Stimulated activated CD4-positive, alpha-beta T cell treated with anti-CD3 and anti-CD28 coated beads, Interleukin-1b, Interleukin-23, amount 100 ng/mL, for 24 hours (primary cell): ENCODE measurements at places on chromosomes 7 and 10.
A peak's percentile ranks its signal among the peaks of the same experiment; 100 is the strongest.

- DNase-seq: peak; percentile 32
Measured at GRCh38 chr7:106793015-106793975, 71.8 kb upstream of the PIK3CG start.

- no peak for DNase-seq
Measured at GRCh38 chr10:75304741-75305390, 69.1 kb upstream of the COMTD1 start.

DNA sequence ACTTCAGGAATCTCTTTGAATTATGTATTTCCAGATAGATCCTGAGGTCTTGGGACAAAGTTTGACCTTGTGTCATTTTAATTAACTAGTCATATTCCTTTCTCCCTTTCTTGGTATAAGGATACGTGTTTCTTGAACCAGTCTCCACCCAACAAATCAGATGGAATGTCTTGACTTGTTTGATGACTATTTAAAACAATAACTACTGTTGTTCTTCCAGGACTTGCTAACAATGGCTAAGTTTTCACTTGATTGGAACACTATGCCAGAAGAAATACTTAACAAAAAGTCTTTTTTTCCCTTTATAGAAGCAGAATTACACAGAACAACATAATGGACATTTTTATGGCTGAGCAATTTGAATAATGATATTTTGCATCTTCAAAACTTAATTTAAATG is 43.0 kb upstream of the WIPF3 start:
- no peak for DNase-seq

DNA sequence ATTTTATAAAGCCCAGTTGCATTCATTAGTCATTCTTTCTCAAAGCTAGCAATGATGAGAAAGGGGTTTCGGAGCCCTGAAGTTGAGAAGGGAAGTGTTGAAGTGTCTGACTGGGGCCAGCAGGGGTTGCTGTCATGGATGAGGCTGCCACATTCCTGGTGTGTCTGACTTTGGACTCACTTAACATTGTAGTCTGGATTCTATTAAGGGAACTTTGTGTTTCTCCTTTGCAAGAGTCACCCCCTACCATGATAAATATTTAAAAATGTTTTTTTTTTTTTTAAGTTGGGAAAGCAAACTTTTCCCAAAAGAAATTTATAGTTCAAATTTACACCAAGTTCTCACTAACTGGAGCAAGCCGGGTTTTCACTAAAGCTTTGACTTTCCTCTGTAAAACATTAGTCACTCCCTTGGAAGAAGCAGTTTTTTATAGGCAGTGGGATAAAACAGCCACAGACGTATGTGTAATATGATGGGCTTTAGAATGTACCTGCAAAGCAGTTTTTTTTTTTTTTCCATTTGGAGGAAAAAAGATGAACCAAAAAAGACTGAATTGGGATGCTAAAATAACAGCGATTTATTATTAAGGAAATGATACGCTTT is 243.6 kb downstream of the TWIST1 start:
- DNase-seq: no peak

DNA sequence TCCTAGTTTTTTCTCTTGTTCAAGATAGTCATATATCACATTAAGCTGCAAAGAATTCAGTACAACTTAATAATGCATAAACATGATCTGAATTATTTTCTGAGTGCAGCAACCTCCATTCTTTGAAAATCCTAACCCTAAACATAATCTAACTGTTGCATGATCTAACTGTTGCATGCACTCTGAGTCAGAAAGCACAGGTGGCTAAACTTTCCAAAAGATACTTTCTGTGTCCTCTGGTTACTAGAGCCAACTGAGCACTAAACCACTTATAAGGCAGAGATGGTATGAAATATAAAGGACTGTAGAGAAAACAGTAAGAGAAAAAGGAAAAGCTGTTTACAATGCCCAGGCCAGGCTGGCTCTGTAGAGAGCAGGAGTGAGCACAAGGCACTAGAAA is 23.0 kb upstream of the FAM133B start:
- DNase-seq: no peak

DNA sequence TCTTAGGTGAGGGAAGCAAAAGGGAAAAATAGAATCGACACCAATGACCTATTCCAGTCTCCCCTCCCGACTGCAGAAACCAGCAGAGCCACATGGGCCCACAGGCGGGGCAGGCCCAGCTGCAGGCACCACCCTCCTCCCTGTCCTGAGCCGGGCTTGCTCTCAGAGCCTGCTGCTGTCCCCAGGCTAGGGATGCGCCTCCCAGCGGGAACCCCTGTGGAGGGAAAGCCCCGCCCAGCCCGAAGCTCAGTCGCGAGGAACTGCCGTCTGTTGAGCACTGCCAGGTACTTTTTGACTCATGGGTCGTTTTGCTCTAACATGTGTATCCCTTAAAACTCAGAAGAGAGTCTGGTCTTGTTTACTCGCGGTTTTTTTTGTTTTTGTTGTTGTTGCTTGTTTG is 124.5 kb upstream of the RET start:
- DNase-seq: no peak

DNA sequence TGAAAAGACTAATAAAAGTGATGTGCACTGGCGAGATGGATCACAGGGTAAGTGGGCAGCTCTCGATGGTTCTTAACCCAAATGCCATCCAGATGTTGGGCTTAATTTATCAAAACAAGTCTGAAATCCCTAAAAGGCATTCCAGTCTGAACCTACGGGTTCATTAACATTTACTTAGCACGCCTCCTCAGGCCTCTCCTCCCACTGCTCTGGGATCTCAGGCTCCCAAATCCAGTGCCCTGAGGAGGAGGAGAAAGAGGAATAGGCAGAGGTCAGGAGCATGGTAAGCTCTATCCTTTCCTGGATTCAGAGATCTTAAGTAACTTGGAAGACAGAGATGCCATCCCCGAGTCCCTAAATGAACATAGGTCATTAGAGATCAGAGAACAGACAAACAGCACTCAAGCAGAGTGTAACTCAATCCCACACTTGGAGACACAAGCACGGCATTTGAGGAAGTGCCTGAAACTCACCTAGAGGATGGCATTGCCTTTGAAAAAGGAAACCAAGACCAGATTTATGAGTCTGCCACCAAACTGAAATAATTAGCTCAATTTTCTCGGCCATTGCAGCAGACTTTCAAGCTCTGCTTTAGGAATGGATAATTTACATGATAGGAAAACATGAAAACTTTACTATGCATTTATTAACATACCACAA is 140.9 kb downstream of the CXCL12 start:
- no peak for DNase-seq

GRCh38 chr7:145293754-145294153 is 457.9 kb upstream of the TPK1 start:
- no peak for DNase-seq

DNA sequence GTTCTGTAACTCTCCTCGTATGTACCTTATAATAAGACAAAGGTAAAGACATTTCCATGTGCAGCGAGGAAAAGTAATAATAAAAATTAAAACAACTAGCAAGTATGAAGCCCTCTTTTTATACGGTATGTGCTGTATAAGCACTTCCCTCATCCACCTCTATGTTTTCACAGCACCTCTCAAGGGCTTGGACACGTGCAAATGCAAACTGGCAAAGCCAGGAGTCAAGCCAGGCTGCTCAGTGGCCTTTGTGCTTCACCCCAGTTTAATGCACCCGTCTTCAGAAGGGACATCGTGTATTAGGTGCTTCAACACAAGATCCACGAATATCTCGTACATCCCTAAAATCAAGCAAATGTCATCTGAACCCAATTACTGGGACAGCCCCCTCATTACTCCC is 1.3 kb upstream of the DGKI start:
- DNase-seq: no peak

- no peak for DNase-seq
Measured at GRCh38 chr10:36676321-36676720, 449.1 kb upstream of the ANKRD30A start.

- DNase-seq: no peak
Measured at GRCh38 chr7:101968720-101969466, 151.5 kb downstream of the CUX1 start.

- DNase-seq: no peak
Measured at GRCh38 chr10:11551916-11552602, 59.4 kb downstream of the USP6NL start.

- DNase-seq: no peak
Measured at GRCh38 chr7:79930604-79931003, 204.0 kb upstream of the GNAI1 start.

DNA sequence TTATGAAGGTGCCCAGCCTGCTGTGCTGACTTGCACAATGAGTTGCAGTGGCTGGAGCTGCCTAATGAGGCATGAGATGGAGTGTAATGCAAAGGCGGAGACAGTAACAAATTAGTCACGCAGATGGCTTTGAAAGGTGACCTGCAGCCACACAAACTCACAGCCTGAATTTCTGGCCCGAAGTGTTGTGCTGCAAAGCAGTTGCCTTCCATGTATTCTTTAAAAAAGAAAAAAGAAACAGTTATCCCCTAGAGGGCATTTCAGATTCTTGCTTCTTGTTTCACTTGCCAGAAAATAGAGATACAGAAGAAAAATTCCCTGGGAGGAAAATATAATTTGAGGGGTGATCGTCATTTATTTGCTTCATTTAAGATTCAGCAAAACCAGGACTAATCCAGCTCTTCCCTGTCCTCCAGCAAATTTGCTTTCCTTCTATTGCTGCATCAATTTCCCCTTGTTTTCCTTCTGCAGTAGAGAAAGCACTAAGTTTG is 239.9 kb downstream of the ADRA2A start:
- DNase-seq: no peak

DNA sequence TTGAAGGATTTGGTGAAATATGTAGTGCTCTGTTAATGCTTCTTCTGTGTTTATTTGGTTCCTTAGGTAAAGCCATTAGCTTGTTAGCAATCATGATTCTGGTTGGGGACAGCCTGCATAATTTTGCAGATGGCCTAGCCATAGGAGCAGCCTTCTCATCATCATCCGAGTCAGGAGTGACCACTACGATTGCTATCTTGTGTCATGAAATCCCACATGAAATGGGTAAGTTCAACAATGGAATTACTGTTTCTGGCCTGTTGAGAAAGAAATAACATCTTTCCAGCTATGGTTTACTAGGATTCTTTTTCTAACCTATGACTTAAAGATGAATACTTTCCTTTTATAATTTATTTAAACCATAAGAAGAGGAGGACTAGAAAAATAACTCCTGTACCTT is 48.9 kb downstream of the SLC39A12 start:
- DNase-seq: no peak

DNA sequence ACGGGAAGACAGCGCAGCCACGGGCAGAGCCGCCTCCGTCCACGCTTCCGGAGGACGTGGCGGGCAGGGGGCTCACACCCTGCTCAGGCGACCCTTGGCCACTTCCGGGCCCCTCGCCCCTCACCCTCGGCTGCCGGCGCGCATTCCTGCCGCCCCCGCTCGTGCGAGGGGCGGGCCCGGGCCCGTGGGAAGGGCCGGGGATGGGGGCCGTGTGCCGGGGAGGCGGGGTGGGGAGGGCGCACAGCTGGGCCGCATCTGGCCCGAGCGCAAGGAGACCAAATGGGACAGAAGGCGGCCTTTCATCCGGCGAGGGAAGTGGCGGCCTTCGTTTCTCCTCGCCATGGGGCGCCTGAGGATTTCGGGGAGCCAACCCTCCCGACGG is 846 bp upstream of the LFNG start:
- DNase-seq: no peak

DNA sequence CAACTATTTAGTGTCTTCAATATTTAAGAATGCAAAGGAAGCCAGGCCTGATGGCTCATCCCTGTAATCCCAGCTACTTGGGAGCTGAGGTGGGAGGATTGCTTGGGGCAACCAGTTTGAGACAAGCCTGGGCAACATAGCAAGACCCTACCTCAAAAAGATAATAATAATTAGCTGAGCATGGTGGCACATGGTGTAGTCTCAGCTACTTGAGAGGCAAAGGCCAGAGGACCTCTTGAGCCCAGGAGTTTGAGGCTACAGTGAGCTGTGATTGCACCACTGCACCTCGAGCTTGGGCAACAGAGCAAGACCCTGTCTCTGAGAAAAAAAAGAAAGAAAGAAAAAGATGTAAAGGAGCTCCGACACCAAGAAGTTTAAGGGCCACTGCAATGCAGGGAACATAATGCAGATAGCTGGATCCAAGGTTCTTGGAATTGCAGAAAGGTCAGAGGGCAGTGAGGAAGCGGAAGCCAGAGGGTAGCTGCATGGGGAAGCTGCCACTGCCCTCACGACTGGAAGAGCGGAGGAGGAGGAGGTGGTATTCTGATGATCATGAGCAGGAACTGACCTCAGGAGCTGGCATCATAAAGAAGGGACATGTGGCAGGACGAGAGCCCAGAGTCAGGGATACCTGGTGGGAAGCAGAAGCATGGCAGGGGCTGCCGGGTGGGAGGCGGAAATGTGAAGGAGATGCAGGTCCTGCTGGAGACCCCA is 60.2 kb upstream of the PODXL start:
- no peak for DNase-seq

DNA sequence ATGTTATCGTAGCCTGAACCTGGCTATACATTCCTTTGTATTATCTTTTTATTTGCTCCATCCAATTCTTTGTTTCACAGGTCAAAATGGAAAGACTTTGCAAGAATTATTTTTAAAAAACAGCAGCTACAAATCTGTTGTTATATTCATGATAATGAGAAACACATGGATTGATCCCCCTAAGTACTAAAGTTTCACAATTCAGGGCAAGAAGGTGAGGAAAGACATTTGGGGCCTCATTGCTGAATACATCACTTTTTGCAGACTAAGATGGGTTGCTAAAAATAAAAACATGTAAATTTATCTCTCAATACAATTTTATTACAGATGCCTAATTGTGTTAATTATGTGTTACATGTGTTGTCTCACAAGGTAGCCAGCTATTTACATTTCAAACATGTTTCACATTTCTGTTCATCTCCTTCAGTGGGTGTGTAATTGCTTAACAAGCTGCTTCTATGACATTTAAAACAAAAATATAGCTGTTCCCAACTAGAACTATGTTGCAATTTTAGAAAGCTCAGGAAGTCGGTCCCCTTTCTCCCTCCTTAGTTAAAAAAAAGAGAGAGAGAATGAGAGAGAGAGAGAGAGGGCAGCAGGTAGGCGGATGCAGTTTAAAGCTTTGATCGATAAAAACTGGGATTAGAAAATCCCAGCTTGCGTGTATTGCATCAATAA is 606.3 kb upstream of the FZD8 start:
- no peak for DNase-seq

DNA sequence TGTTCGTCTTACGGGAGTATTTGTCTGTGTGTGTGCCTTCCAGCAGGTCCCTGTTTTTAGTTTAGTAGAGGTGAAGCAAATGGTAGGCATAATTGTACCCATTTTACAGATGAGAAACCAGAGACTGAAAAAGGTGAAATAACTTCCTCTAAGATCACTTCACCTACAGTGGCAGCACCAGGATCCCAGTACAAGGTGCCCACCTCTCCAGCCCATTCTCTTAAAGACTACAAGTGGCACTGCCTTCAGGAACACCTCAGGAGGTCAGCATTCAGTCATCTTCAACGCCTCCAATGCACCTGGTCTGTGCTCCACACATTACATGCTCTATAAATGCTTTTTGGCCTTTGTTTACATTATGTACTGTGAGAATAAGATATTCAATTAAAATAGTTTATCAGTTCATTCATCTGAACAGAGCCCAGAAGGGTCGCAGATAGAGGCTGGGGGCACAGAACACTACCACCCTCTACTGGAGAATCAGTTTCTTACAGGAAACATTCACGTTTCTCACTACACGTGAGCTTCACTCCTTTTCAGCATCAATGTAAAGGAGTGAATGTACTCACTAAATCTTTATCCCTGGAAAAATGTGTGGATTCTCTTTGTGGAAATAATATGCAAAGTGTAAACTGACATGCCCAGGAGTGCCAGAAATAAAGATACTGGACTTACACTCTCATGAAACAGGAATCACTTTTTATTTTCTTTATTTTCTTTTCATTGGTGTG is 45.5 kb upstream of the ABLIM1 start:
- DNase-seq: no peak
